Parietal lobe (tissue), 2 donors: ENCODE measurements at places on chromosomes 16 and 17. TPM values are rescaled to one million over a fixed set of nuclear protein-coding genes. Genes with fewer than 3 reads are reported as not detected.

The HAP1 gene
- total RNA-seq = 0.31 TPM

The RBFOX1 gene
- total RNA-seq = 198 TPM

The EVPLL gene
- not detected for total RNA-seq

The TNFSF13 gene
- total RNA-seq = 0.94 TPM

The BMERB1 gene
- 108 TPM for total RNA-seq

The DNASE1L2 gene
- total RNA-seq = 7.5 TPM

The PNMT gene
- total RNA-seq = 4.1 TPM

The BBS2 gene
- total RNA-seq = 137 TPM

The EVPL gene
- not detected for total RNA-seq
